Activated T-cell treated with anti-CD3 and anti-CD28 coated beads for 48 hours (primary cell): ENCODE measurements at places on chromosomes 16 and 17.

GRCh38 chr16:50567651-50568050 lies 19.5 kb downstream of the NKD1 start:
- no peak for DNase-seq

DNA sequence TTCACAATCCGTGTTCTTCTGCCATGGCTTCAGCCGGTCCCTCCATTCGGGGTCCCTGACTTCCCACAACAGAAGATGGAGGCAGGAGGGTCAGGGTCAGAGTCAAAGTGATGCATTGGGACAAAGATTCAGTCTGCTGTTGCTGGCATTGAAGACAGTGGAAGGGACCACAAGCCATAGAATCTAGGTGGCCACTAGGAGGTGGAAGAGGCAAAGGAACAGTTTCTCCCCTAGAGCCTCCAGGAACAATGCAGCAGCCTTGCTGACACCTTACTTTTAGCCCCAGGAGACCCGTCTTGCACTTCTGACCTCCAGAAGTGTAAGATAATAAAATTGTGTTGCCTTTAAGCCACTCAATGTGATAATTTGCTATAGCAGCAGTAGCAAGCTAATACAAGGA lies 55.9 kb downstream of the MFSD11 start:
- no peak for DNase-seq

- DNase-seq, result no peak
Measured at GRCh38 chr16:81556715-81557284, 112.2 kb downstream of the CMIP start.

DNA sequence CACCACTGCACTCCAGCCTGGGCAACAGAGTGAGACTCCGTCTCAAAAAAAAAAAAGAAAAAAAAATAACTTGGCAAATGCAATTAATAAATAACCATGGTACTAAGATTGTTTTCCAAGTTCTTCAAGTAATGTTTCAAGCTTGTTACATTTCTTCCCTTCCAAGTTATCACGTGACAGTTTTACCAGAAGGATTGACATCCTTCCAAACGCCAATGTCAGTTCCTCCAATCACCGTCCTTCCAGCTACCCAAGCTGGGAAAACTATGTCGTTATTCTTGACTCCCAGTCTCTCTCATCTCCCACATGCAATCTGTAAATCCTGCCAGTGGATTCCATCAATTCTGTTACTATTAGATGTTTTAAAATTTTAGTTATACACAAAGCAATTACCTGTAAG lies 3.9 kb upstream of the PHAF1 start:
- no peak for DNase-seq

DNA sequence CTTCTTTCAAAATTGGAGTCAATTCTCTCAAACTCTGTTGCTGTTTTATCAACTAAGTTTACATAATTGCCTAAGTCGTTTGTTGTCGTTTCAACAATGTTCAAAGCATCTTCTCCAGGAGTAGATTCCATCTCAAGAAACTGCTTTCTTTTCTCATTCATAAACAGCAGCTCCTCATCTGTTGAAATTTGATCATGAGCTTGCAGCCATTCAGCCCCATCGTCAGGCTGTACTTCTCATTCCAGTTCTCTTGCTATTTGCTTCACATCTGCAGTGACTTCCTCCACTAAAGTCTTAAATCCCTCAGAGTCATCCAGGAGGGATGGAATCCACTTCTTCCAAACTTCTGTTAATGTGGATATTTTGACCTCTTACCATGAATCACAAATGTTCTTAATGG lies 230.6 kb downstream of the IRF8 start:
- no peak for DNase-seq

DNA sequence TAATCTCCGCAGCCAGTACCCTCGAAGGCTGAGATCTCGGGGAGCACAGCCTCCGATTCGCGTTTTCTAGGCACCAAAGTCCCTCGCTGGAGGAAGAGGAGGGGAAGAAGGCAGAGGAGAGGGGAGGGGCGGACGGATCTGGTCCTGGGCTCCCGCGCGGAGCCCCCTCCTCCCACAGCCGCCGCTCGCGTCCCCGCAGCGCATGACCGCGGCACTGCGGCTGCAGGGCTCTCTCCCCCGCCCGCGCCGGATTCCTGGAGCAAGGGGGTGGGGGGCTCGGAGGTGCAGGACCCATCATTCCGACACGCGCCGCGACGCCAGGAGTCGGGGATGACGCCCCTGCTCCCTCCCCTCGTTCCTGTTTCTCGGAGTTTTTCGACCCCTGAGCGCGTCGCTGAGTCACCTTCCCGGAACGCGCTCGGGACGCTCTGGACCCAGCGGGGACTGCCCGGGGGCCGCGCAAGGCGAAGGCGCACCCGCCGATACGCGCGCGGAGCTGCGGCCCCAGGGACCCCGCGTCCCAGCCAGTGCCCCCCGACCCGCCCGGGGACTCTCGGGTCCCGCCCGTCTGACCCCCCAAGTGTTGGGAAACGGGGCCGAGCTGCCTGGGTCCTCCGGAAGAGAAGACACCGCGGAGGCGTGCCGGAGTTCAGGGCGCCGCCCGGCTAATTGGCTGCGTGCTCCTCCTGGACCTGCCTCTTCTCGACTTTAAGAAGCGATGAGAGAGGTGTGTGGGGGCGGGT lies 1.4 kb upstream of the SPHK1 start:
- DNase-seq, result peak; percentile 67

GRCh38 chr16:29784901-29785500 lies 5.5 kb upstream of the KIF22 start:
- DNase-seq, result peak; percentile 69

DNA sequence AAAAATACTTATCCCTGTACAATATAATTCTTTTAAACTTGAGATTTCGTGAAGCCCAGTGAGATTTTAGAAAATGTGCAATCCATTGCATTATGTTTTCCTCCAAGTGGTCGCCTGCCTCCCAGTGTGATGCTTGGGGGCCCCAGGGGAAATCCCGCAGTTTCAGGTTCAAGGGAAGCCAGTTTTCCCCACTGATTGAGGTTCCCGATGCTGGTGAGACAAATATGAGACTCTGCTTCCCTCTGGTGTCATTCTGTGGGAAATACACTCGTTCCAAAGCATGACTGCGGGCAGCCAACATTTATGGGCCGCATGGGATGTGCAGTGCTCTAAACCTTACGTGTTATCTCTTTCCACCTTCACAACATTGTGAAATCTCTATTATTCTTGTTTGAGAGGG lies 200.8 kb downstream of the PRKCB start:
- DNase-seq, result peak; percentile 11

- DNase-seq, result no peak
Measured at GRCh38 chr16:12449374-12449773, 354.3 kb downstream of the CPPED1 start.

DNA sequence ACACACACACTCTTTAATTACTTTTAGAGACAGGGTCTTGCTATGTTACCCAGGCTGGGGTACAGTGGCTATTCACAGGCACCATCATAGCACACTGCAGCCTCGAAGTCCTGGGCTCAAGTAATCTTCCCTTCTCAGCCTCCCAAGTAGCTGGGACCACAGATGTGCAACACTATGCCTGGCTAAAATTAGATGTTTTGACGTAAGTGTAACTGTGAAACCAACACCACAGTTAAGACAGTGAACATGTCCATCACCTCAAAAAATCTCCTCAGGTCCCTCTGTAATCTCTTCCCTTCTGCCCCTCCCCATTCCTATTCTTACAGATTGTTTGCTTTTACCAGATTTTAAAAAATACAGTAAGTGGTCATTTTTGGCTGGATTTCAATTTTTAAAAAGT lies 66.7 kb downstream of the RPGRIP1L start:
- no peak for DNase-seq

DNA sequence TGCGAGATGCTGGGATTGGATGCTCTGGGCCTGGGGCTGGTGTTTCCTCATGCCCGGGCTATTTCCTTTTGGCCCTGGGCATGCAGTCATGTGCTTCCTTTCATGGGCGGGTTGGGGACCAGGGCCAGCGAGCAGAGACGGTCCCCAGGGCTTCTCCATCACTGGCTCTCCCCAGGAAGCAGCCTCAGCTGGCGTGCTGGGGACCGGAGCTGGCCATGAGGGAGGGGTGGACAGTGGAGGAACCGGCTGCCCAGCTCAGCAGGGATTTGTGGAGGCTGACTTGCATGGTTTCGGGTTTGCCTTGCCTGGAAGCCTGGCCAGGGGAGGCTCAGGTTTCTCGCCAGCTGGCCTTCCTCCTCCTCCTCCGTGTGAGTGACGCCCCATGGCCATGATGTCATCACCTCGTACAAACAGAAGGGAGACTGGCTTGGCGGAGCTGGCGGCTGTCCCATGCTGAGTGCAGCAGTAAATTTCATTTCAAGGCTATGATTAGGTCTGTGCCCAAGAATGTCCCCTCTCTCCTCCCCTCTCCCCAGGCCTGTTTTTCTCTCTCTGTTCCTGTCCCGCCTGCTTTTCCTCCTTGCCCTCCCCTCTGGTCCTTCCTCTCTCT lies 8.9 kb upstream of the TIMP2 start:
- DNase-seq, result no peak

- DNase-seq, result no peak
Measured at GRCh38 chr17:624341-624860, 90.2 kb downstream of the VPS53 start.

GRCh38 chr16:19809121-19809635 lies 75.5 kb downstream of the GPRC5B start:
- no peak for DNase-seq

DNA sequence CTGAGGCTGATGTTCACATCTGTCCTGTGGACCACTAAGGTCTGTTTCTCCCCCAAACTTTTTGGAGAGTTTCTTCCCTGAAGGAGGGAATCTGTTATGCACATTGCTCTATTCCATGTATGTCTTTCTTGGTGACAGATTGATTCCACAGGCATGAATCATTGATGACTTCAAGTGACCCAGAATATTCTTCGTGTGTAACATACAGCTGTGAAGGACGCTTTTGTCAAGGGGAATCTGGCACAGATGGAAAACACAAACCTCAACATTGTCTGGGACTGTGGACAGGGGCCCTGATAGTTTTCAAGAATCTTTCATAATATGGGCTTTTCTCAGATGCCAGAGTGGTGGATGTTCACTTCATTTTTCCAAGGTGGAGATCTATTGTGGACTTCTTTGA lies 223.1 kb upstream of the MAF start:
- no peak for DNase-seq

DNA sequence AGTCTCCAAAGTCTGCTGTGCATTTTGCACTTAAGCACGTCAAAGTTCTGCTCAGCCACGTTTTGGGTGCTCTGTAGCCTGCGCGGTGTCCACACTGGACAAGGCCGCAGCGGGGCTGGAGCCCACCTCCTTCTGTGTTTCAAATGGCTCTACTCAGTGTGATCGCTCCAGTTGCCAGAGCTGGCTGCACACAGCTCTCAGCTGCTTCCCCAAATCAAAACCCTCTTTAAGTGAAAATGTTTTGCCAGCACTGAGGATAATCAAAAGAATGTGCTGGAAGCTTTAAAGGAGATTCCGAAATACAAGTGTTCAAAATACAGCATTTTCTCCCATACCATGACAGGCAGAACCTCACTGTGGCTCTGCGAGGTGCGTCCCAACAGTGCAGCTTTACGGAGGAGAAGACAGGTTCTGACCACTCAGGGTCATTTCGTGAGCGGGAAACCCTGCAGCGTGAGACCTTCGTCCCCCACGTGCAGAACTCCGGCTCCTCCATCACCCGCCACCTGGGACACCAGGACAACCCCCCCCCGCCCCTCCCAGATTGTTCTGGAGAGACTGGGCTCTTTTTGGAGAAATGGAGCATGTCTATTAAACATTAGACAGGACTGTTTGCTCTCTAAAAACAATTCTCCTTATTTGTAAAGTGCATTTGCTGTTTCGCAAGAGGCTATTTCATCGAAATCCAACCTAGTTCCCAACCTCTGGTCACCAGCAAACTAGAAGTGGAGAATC lies 16.6 kb downstream of the TBC1D16 start:
- DNase-seq, result no peak

DNA sequence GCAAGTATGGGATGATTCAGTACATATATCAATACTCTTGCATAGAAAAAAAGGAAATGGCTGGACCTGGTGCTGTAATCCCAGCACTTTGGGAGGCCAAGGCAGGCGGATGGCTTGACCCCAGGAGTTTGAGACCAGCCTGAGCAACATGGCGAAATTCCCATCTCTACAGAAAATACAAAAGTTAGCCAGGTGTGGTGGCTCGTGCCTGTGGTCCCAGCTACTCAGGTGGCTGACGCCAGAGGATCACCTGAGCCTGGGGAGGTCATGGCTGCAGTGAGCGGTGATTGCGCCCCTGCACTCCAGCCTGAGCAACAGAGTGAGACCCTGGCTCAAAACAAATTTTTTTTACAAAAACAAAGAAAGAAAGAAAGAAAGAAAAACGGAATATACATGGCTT lies 7.1 kb upstream of the SGF29 start:
- no peak for DNase-seq

DNA sequence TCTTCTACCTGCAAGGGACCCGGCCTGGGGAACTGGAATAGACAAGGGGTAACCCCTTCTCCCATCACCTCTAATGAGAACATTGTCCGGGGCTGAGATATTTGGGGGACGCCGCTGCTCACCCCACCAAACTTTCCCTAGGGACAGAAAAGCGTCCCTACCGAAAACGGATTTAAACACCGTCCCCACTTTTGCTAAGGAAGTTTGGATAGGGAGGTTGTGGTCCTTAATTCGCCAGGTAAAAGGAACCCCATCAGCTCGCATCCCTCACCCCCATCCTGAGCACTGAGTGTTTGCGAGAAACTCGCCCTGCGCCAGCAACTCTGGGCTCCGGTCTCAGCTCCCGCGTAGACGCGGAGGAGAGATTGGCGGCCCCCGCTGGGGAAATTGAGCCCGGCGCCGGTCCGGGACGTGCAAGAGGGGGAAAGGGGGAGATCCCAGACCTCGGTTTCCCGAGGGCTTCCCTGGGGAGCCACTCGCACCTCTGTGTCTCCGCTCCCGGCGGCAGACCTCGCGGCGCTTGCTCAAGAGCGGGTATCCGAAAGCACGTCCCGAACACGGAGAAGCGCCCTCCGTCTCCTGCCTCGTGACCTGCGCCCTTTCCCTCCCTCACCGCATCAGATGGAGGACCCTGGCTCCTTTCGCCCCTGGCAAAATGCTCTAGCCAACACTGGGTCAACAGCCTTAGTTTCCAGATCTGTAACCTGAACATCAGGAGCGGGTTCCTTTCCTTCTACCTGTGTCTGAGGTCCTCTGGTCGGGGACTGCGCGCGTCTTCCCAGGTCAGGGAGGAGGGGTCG lies 3.1 kb upstream of the SOX9 start:
- DNase-seq, result no peak

GRCh38 chr17:43360376-43360738 lies 38.4 kb upstream of the ARL4D start:
- DNase-seq, result peak; percentile 61

GRCh38 chr16:54373534-54374520 lies 87.2 kb upstream of the IRX3 start:
- no peak for DNase-seq

GRCh38 chr16:31127182-31127581 lies 8.3 kb downstream of the PRSS8 start:
- DNase-seq, result no peak
